Fibroblast of skin of scalp (primary cell): ENCODE measurements at places on chromosomes 11 and 22.

GRCh38 chr11:2196970-2197770 is 25.6 kb upstream of the TH start:
- peak; percentile 51 for DNase-seq

GRCh38 chr11:84721561-84721961 is 905.6 kb downstream of the DLG2 start:
- DNase-seq, result no peak

- DNase-seq, result no peak
Measured at GRCh38 chr22:40676644-40677043, 2.6 kb upstream of the MCHR1 start.

- no peak for DNase-seq
Measured at GRCh38 chr11:73113426-73113825, 28.7 kb downstream of the FCHSD2 start.

DNA sequence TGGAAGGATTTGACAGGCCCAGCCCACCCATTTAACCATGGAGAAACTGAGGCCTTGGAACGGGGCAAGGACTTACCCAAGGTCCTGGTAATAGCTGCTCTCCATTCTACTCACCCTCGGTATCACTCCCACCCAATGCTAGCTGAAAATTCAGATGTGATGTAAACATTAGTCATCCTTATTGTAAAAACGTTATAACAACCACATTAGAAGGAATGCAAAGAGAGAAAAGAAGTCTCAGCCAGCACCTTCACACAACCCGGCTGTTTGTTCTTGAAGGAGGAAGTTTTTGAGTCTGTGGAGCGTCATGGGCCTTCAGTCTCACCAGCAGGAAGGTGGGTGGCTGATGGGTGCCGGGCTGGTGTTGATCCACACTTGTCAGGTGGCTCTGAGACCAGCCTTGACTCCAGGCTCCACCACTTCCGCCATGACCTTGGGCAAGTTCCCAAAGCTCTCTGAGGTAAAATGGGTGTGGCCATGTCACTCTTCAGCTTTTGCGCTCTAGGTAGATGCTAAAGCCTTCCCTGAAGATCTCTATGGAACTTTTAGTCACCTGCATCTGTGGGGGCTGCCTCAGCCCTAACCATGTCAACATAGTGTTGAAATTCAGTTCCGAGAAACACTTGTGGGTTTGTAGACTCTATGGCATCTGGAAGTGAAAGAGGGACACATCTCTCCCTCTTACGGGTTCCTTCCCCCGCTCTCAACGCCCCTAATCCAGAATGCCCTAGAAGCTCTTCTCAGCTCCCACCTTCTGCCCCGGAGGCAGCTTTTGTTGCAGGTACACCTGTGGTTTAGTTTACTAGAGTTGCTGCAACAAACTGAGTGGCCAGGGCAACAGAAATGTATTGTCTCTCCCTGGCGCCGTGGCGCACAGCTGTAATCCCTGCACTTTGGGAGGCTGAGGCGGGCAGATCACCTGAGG is 14.8 kb downstream of the CD6 start:
- DNase-seq, result peak; percentile 34

- no peak for DNase-seq
Measured at GRCh38 chr11:95999711-96000406, 76.0 kb upstream of the MTMR2 start.

- DNase-seq, result peak; percentile 44
Measured at GRCh38 chr11:122095681-122096262, 20.2 kb downstream of the BLID start.

GRCh38 chr11:45930951-45931570 is 8.6 kb downstream of the LARGE2 start:
- no peak for DNase-seq

DNA sequence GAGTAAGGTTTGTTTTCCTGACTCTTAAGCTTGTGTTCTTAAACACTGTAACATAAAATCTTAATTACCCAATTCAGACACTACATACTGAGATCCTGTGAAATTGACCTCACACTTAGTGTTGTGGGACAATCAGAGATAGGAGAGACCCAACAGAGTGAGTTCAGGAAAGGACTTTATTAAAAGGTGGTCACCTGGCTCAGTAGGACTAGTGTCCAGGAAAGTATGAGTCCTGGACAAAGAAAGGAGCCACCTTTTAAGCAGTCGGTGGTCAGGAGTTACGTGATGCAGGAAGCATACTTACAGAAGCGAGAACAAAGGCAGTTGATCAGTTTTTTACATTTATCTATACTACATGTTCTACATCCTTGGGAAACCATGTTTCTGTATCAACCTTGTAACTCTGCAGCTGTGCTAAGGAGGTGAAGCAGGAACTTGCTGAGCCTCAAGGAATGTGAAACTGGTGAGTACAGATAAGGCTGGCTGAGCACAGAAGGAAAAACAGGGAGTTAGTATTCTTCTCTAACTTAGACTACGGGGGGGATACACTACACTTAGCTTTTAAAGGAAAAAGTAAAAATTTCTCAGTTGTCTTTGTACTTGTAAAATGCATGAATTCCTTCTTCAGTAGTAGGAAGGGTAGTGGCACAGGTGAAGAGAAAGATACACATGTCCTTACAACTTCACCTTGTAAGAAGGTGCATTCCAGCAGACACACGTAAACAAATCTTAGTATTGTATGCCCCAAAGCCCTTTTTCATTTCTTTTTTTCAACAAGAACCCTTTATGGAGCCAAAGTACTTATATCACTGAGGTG is 15.1 kb downstream of the OR51E1 start:
- DNase-seq, result no peak

DNA sequence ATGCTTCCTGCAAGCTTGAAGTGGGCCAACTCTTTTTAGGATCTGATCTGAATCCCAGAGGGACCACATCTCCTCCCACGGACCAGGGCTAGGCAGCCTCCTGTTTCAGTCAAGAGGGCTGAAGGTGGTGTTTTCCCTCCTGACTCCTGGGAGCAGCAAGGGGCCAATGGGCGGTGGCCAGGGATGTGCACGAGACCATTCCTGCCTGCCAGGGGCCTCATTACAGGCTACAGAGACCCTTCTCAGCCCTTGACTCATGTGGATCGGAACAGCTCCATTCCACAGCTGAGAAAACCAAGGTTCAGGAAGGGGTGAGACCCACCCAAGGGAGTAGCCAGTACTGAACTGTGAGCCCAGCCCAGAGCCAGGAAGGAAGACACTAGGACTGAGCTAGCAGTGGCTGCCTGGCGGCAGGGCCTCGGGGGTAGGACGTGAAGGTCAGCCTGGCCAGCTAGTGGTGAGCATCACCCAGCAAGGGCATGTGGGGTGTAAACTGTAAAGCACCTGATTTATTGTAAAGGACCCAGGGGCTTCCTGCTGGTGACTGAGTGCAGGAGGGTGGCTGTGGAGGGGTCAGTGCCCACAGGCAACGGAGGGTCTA is 3.4 kb upstream of the P2RY6 start:
- DNase-seq, result no peak

DNA sequence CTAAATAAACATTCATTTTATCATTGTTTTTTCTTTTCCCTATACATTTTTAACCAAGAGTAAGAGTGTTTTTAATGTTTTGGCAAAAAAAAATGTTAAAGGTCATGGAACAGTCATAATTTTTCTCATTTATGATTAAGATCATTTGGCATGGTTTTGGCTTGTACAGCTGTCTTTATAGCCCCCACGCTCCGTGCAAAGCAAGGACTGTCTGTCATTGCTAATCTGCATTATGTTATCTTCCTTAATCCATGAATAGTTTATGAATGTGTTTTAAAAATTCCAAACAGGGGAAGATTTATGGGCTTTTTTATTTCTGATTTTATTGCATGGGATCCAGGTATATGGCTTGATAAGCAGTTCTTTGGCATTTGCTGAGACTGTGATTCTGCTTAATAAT is 28.1 kb downstream of the PGM2L1 start:
- no peak for DNase-seq

- no peak for DNase-seq
Measured at GRCh38 chr11:95404370-95404769, 173.4 kb upstream of the SESN3 start.

- DNase-seq, result no peak
Measured at GRCh38 chr11:87035976-87036583, 1.7 kb upstream of the TMEM135 start.

- no peak for DNase-seq
Measured at GRCh38 chr11:13629779-13630178, 38.7 kb upstream of the FAR1 start.

DNA sequence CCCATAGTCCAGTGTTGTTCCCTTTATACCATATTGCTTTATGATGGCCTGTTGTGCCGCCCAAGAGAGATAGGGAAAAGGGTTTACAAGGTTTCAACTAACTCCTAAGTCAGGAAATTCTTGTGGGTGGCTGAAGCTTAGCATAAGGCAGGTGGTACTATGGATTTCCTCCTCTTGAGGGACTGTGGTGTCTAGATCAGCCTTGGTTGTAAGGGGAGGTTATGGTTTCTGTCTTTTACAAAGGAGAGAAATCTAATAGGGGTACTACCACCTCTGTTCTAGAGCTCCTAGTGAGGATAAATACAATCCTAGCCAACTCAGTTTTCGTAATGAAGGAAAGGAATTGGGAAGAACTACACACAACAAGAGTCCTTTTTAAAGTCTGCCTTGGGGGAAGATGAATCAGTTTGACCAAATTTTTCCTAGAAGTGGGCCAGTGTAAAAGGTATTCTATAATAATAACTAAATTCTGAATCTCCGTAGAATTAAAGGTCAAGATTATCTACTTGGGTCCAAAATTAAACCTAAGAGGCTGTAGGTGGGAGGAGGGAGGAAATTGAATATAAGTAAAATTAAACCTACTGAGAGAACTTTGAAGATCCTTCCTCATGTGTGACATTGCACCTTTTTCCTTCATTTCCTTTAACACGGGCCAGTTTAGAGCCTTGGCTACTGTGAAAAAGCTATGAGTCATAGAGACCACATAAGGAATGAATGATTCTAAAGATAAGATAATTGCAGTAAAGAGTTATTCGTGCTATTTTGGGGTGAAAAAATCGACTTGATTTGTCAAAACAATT is 17.2 kb downstream of the DLAT start:
- no peak for DNase-seq

- DNase-seq, result peak; percentile 95
Measured at GRCh38 chr11:129861702-129862522, 33.5 kb downstream of the NFRKB start.

- no peak for DNase-seq
Measured at GRCh38 chr11:27677108-27677507, 23.1 kb downstream of the BDNF start.

GRCh38 chr11:87574193-87574592 is 536.5 kb downstream of the TMEM135 start:
- no peak for DNase-seq

GRCh38 chr11:115191761-115192160 is 312.5 kb downstream of the CADM1 start:
- no peak for DNase-seq

- DNase-seq, result no peak
Measured at GRCh38 chr11:64753380-64754123, 6.2 kb downstream of the PYGM start.

GRCh38 chr11:63961608-63962412 is 12.6 kb upstream of the COX8A start:
- peak; percentile 51 for DNase-seq

DNA sequence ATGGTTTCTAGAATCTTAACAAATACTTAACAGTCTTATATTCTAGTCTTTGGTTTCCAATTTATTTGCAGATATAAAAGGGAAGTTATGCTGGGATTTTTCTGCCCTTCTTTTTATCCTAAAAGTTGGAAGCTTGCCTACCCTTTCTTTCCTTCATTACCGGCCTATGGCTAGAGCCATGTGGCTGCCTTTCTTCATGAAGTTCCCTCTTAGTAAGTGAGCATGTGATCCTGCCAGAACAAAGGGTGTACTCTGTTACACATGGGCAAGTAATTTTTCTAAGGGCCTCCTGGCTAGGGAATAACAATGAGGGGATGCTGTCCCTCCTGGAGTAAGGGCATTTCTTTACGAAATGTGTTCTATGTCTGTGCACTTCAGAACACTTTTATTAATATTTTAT is 252.1 kb upstream of the PITPNB start:
- no peak for DNase-seq

DNA sequence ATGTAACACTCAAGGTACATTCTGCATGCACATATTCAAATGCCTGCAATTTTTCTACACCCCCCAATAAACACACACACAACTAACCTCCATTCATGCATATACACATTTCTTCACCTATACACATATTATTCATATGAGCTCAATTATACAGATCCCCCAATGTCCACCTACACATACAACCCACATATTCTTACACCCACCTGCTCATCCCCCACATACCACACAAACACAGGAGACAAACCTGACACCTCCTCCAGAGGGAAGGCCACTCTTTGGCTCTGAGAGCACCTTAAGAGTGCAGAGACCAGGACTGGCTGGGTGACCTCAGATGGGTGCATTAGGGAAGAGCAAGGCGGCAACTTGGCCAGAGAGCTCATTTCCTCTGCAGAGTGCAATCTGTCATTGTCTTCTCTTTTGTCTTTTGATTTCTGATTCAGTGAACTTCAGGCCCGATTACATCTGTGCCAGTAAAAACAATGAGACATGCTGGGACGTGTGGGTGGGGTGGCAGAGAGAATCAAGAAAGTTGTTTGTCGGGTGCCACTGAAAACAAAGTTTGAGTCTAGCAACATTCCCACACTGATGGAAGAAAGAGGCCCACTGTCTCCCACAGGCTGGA is 208.4 kb downstream of the NXPE2 start:
- DNase-seq, result no peak

- no peak for DNase-seq
Measured at GRCh38 chr11:25242928-25243327, 746.1 kb downstream of the LUZP2 start.

GRCh38 chr11:64055077-64055476 is 19.3 kb downstream of the FLRT1 start:
- no peak for DNase-seq

- DNase-seq, result peak; percentile 92
Measured at GRCh38 chr22:37525073-37525745, 6.0 kb upstream of the CARD10 start.

DNA sequence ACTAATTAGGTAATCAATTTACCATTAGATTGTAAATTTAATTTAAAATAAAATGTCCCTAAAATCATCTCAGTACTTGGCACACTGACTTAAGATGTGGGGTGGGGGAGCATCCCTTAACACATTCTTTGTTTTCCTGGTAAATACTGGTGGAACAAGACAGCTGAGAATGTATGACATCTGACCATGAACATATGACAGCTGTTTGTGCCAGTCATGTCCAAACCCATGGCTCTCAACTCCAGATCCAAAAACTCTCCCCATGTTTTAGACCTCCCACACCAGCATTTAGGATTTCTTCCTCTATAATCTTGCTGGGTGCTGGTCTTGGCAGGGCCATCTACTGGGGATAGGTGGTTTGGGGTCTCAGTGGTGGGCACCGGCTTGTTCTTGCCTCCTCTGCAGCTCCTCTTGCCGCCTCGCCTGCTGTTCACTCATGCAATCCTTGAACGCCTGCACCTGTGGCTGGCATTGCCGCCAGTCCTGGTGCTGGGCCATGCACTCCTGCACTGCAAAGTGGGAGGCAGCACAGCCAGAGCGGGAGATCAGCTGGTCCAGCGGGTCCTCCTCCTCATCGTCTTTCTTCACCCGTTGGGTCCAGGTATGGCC is 3.8 kb downstream of the COA4 start:
- no peak for DNase-seq

- DNase-seq, result peak; percentile 80
Measured at GRCh38 chr22:42270510-42271190, at the start of gene TCF20. Gene TCF20 (minus strand): TSS chr22:42270653. CDS start chr22:42215305, 55,348 bp downstream.
